ENCODE measurements at places on chromosomes 2 and 18.

GRCh38 chr2:46072101-46072820 lies 224.9 kb upstream of the EPAS1 start:
- DNase-seq: no peak

GRCh38 chr2:127226520-127227263 lies 6.6 kb upstream of the CYP27C1 start:
- no peak for DNase-seq

- DNase-seq: no peak
Measured at GRCh38 chr2:102453501-102453900, 19.5 kb upstream of the SLC9A4 start.

GRCh38 chr2:156057647-156058046 lies 274.9 kb downstream of the NR4A2 start:
- no peak for DNase-seq

DNA sequence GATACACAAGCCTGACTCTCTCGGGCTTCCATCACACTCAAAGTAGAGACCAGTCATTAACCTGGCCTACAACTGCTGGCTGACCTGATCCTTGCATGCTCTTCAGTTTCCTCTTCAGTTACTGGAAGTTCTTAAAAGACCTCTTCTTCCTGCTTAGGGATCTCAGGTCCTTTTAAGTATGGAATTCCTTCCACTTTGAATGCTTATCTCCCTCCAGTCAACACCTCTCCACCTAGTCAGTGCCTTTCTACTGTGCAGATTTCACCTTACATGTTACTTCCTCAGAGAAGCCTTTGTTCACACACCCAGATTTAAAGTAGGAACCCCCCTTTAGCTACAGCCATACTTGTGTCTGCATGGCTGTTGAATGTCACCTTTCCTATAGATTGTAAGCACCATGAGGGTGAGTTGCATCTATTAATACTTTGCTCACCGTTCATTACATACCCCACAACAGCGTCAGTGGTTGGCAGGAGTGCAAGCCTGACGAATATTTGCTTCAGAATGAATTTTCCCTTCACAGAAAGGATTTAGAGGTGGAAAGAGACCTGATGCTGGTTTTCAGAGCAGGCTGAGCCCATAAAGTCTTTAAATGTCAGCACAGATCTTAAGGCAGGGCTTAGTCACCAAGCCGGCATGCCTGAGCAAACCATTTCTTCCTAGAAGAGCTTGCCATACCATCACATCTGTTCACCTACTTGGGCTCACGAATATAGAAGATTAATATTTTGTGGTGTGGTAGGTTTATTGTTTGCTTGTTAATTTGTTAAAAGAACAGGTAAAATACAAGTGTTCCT lies 90.1 kb downstream of the ACVR1 start:
- DNase-seq: no peak

GRCh38 chr18:46051731-46052461 lies 20.2 kb downstream of the PSTPIP2 start:
- no peak for DNase-seq

DNA sequence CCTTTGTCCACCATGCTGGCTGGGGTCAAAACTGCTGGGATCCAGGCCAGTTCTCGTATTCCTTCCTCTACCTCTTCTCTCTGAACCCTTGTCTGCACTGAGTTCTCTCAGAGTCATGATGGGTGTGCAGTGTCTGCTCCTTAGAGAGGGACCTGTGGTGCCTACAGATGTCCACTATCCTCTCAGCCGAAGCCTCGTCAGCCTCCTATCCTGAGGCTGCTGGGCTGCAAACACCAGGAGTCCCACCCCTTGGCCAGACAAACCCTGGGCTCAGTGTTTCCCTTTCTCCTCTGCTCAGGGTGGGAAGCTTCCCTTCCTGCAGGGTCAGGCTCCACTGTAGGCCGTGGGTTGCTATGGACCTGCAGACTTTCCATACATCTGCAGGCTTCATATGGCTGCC lies 2.3 kb downstream of the INPP5D start:
- DNase-seq: no peak

- DNase-seq: no peak
Measured at GRCh38 chr2:42859006-42859552, 66.7 kb upstream of the HAAO start.

DNA sequence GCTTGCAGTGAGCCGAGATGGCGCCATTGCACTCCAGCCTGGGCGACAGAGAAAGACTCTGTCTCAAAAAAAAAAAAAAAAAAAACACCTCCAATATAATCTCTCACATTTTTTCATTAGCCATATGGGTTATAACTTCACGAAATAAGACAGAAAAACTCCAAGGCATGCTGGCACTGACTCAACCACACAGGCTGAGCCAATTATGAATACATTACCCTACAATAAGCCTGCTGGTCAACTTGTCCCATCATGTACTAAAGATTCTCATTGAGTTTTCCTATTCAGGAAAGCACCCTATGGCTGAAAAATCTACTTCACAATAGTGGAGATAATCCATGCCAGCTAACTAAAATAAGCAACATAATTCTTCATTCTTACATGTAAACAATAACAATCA lies 12.8 kb upstream of the MAP3K20 start:
- no peak for DNase-seq

GRCh38 chr2:54947646-54948045 lies 102.6 kb downstream of the RTN4 start:
- DNase-seq: no peak

DNA sequence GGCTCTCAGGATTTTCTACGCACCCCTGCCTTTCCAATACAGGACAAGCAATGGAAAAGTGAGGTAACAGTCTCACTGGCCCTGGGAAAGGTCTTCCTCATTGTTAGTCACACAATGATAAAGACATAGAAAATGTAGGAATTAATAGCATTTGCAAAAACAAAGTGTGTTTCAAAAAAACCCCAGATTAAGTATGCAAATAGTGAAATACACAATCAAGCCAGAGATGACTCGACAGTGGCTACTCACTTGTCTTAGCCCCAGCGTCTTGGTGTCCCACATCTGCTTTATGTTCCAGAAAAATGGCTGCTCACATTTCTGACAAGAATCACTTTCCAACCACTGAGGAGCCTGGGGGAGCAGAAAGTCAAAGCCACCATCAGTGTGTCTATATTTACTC lies 47.0 kb upstream of the AP1S3 start:
- no peak for DNase-seq

- no peak for DNase-seq
Measured at GRCh38 chr2:30588994-30589393, 141.9 kb downstream of the LCLAT1 start.

DNA sequence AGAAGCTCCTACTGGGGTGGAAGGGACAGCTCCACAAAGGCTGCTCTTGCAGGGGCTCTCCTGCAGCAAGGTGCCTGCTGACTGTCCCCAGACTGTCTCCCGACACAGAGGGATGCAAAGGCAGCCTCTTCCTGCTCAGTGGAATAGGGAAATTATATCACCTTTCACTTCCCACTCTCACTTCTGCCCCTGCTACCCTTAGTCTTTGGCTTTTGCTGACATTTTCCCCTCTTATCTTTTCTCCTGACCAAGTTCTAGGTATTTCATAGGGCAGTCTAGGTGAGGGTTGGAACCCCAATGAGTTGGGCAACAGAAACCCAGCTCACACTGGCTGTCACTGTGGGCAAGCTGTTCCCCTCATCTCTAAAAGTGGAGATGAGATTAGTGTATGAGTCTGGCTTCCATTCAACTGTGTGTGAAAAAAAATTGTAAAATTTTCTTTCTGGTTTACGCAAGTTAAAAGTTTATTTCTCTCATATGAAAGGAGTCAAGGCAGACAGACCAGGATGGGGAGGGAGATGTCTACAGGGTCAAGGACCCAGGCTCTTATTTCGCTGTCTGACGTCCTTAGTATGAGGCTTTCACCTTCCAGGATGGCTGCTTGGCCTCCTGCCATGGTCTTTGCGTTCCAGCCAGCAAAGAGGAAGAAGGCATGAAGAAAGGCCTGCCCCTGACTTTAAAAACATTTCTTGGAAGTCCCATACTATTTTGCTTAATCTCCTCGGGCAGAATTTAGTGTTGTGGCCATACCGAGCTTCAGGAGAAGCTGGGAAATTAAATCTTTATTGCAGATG lies 7.5 kb upstream of the MOCOS start:
- DNase-seq: no peak

DNA sequence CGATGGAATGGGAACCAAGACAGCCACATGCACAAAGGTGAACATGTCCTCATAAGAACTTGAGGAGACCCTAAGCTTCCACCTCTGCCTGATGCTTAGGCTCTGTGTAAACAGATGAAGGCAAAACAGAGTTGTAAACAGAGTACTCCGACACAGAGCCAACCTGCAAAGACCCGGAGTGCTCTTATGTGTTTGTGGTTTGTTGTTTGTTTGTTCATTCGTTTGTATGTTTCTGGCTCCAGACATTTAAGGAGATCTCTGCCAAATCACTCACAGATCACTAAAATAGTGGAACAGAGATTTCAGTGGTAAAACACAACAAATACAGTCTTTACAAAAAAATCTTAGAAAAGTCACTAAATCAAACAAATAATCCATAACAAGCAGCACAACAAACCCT lies 294.9 kb downstream of the EIPR1 start:
- no peak for DNase-seq

GRCh38 chr2:29228947-29229346 lies 113.7 kb downstream of the CLIP4 start:
- no peak for DNase-seq

DNA sequence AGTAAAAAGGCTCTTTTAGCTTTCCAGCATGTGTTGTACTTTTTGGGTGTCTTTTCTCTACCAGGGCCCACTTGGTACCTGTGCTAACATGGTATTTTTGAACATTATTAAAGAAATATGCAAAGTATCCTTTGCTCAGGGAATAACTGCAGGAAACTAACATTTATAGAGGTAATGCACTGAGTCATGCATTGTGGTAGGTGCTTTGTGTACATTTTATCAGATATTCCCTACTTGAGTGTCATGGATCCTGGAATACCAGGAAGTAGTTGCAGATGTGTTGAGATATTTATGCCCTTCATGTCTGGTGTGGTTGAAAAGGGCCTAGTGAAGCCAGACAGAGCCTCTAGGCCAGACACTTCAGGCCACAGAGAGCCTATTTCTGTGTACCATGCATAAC lies 215.5 kb upstream of the CYRIA start:
- no peak for DNase-seq

GRCh38 chr2:149098701-149099100 lies 60.2 kb downstream of the LYPD6B start:
- DNase-seq: no peak

GRCh38 chr2:208491641-208492040 lies 85.0 kb downstream of the PTH2R start:
- DNase-seq: no peak

DNA sequence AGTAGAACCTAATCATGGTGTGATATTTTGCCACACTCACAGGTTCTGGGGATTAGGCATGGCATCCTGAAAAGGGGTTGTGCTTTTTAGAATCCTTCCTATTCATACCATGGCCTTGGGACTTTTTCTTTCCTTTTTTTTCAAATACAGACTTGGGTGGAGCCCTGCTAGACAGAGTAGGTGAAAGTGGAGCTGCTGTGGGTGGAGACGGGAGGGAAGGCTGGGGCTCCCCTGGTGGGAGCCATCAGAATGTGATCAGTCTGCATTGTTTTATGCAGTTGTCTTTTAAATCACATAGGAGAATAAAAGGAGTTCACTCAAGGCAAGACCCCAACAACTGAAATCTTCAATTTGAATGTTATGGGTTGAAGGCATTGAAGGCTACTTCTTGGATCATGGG lies 130.2 kb downstream of the VAPA start:
- DNase-seq: no peak

GRCh38 chr2:112626604-112627059 lies 19.1 kb upstream of the SLC20A1 start:
- no peak for DNase-seq

GRCh38 chr2:54065411-54065810 lies 50.0 kb upstream of the ACYP2 start:
- no peak for DNase-seq

GRCh38 chr2:14492920-14493503 lies 139.5 kb upstream of the LRATD1 start:
- no peak for DNase-seq

- no peak for DNase-seq
Measured at GRCh38 chr2:65666156-65666725, 233.8 kb upstream of the SPRED2 start.

GRCh38 chr2:237618449-237618848 lies 8.9 kb upstream of the LRRFIP1 start:
- DNase-seq: no peak

GRCh38 chr18:70384181-70384790 lies 95.4 kb downstream of the SOCS6 start:
- no peak for DNase-seq

DNA sequence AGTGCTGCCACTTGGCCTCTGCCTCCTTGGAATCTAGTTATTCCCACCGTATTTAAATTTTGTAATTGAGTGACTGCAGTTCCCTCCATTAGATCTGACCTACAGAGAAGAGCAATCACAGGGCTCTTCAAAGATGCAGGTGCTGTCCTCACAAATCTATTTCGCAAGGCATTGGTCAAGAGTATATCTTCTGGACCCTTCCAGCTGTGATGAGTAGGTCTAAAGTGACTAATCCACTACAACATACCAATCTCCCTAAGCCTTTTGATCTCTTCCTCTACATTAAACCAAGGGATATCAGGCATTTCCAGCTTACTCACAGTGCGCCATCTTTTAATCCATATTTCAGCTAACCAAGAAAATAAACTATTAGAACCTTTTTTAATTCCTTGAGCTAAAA lies 65.1 kb upstream of the COL3A1 start:
- DNase-seq: no peak

- no peak for DNase-seq
Measured at GRCh38 chr2:25042321-25043240, 705 bp downstream of the EFR3B start.

GRCh38 chr2:126766969-126767296 lies 111.0 kb downstream of the GYPC start:
- DNase-seq: no peak

DNA sequence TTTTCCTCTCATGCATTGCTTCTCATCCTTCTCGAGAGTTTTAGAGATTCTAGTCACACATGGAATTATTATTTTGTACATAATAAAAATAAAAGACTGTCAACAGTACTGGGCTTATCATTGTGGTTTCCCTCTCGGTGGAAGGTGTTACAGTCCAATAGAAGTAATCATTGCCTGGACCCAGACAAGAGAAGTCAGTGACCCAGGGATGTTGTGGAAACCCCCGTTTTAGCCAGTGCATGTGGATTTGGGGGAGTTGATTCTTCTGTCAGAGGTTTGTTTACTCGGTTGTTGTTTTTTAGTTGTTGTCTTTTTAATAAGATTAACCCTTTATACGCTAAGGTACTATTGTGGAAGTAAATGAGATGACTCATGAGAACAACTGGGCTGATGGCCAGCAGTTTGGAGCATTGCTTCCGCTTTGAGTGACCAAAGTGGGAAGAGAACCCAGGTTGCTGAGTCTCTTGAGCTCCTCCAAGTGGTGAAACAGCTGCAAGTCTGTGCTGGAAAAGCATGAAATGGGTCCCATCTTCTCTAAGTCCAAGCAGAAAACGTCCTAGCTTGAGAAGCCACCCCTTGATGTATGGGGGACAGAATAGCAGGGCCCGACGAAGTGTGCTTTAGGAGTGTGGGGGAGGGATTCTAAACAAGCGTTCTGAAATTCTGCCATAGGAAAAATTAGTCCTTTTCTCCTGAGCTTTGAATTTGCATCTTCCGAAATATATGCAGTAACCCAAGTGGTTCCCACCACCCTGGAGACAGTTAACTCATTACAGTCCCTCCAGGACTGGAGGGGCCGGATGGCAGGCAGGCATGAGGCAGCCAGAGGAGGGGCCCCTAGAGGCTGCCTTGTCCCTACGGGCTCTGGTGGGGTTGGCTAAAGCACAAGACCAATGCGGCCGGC lies 61.8 kb upstream of the GPR45 start:
- DNase-seq: no peak

GRCh38 chr2:11861044-11861443 lies 114.6 kb downstream of the LPIN1 start:
- DNase-seq: no peak

- DNase-seq: no peak
Measured at GRCh38 chr2:1478311-1479305, 65.3 kb downstream of the TPO start.
